Immature natural killer cell (primary cell): ENCODE measurements at places on chromosomes 5 and 9. TPM values are rescaled to one million over a fixed set of nuclear protein-coding genes. Genes with fewer than 3 reads are reported as not detected.

Gene PTPRD
- not detected for polyA plus RNA-seq

Gene EGR1
- polyA plus RNA-seq, result not detected

Gene MZB1
- 2.9 TPM for polyA plus RNA-seq

Gene PCDHGA8
- not detected for polyA plus RNA-seq

Gene PCDHB5
- not detected for polyA plus RNA-seq

Gene MSMP
- polyA plus RNA-seq, result not detected

Gene SPACA9
- polyA plus RNA-seq, result 1.6 TPM

Gene FGD3
- polyA plus RNA-seq, result 137 TPM
